ENCODE measurements at places on chromosomes 1 and 21.

DNA sequence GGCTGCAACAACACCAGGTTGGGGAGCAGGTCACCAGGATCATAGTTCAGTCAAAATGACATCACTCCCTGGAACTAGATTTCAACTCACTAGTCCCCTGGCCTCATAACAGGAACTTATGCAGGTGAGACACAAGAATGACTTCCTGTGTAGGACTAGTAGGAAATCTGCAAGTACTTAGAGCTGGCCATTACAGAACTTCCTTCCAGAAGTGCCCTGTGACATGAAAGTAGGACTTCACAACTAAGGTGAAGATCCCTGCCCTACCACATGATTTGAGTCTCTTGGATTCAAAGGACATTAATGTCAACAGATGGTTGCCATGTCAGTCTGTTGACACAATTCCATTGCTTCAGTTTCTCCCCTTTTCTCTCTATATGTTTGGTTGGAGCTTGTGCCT, 223.1 kb downstream of the RPS6KC1 start:
- DNase-seq, result no peak

DNA sequence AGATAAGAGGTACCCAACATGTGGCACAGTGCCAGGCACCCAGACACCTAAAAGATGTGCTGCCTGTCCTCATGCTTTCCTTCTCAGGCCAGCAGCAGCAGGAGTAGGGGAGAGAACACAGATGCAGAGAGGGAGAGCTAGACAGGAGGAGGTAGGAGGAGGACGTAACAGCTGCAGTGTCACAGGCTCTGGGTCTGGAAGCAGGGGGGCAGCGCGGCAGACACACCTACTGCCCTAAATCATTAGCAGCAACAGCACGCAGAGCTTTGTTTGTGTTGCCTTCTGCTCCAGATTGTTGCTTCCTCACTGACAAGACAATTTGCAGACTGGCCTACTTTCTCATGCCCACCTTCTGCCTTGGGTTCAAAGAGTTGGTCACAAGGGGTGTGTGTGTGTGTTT, 196.7 kb upstream of the DAB1 start:
- no peak for DNase-seq

DNA sequence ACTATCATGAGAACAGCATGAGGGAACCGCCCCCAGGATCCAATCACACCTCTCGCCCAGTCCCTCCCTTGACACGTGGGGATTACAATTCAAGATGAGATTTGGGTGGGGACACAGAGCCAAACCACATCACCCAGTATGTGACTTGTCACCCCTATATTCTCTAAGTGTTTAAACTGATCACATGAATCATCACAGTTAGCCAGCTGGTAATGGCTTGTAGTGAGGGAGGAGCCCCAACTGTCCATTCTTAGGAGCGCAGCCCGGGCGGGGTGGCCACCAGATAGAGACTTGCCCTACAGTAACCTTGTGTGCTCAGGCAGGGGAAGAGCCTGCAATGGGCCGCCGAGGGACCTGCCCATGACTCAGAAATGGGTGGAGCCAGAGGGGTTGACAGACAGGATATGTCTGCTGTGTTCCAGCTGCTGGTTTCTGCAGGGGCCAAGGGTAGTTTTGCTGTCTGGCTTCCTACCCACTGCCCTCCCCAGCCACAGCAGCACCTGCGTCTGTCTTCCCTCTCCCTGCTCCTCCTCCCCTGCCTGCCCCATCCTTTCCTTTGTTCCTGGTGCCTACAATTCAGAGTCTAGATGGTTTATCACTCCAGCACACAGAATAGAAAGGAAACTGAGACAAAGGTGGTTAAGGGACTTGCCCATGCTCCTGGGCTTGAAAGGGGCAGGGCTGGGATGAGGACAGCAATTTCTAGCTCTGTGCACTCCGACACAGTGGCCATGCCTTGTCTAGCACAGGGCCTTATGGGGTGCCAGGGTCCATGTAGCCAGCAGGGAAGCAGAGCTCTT, 9.2 kb downstream of the ABCG1 start:
- peak; percentile 56 for DNase-seq

- DNase-seq, result peak; percentile 93
Measured at GRCh38 chr21:38688068-38688467, 117.7 kb upstream of the ETS2 start.

DNA sequence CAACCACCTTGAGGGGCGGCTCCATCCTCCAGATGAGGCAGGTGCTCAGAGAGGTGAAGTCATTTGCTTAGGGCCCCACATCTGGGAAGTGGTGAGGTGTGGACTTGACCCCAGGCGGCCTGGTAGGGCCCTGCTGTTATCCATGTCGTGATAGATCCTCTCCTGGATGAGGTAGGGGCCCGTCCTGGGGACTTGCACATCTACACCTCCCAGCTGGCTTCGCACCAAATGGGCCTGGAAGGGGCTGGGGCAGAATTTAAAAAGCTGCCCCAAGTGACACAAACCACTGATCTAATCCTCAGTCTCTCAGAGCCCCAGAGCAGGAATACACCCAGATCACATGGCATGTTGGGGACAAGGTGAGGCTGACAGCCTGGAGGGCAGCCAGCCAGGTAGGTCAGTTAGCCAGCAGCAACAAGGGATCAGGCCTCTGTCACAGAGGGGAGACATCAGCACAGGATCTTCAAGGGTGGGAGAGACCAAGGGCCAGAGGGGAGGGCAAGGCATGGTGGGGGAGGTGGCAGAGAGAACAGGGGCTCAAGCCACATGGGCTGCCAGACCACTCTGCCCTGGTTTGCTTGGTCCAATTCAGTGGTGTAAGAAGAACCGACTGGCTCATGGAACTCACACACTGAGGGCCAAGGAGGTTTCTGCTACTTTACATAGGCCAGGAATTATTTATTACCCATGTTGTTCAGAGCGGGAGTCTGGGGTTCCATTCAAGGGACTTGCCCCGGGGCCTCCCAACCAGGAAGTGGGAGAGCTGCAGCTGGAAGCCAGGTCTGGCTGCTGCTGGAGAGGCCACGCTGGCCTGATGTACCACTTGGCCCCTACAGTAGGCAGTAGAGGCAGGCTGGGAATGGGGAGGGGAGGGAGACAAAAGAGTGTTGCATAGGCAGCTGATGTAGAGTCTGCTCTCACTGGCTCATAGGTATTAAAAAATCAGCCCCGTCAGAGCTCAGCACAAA, 12.1 kb downstream of the LRP8 start:
- no peak for DNase-seq

GRCh38 chr1:203592730-203593129, 33.9 kb upstream of the ATP2B4 start:
- no peak for DNase-seq

GRCh38 chr1:179217943-179218507, 11.5 kb downstream of the ABL2 start:
- DNase-seq, result no peak

- DNase-seq, result no peak
Measured at GRCh38 chr1:40622936-40623629, 42.4 kb downstream of the RIMS3 start.

DNA sequence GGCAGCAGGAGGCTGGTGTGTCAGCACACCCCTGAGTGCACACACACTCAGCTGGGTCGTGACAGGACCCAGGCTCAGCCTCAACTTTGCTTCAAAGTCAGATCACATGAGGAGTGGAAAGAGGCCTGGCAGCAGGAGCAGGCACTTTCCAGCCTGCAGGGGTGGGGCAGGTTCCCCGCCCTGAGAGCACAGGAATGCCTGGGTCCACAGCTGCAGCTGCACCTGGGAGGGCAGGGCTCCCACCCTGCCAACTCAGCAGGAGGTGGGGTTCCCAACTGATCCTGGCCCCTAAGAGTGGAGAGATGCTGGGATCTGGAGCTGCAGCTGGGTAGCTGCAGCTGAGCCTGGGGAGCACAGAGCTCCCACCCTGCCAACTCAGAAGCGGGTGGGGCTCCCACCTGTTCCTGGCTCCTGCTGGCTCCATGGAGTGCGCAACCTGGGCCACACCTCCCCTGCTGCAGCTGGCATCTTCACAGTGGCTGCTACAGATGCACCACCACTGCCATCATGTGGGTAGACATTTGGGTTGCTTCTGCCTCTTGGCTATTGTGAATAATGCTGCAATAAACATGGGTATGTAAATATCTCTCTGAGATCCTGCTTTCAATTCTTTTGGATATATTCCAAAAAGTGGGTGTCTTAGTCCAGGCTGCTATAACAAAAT, 415.4 kb downstream of the TTLL7 start:
- DNase-seq, result peak; percentile 10

GRCh38 chr1:6093611-6094010, 47.9 kb downstream of the KCNAB2 start:
- DNase-seq, result no peak

DNA sequence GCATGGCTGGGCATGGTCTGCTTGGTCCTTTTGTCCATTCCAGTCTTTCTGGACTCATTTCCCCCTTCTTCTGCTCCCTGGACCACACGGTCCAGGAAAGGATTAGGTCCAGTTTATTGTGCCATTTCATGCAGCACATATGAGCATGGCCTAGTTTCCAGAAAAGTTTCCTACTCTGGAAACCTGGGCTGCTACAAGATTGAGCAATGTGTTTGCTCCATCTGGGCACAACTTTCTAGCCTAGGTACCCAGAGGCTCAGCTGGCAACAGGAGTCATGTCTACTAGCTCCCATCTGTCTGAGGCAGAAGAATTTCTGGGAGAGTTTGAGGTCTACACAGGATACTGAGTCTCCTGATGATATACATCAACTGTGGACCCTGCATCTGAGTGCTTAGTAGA, 14.8 kb downstream of the FMOD start:
- DNase-seq, result no peak

DNA sequence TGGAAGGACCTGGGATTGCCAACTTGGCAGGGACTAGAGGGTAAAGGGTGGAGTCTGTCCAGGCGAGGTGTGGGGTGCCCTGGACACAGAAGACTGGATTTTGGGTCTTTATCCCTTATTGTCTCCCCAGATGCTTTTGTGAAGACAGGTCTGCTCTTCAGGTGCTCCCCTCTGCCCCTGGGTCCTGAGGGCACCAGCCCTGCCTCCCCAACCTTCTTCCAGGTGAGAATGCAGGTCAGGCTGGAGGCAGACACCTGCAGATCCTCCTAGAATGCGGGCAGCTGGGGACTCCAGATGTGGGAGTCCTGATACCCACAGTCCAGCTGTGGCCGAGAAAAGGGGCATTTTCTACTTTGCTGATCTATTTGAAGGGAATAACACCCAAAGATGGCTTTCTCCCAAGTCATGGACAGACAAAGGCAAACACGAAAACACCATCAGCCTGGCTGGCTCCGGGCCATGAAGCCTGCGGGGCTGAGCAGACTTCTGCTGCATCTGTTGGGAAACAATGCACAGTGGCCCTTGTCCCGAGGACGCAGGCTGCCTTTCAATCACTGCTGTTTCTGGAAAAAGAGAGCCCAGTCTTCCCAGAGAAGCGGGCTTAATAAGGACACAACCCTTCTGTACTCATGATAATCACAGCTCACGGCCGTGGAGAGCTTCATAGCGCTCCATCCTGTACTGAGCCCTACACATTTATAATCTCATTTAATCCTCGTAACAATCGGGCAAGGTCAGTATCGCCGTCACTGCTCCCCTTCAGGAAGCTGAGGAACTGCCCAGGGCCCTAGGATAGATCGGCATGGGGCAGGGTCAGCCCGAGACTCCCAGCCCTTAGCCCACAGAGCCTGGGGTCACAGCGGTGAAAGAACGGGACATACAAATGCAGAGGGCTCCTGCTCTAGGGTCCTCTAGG, 62.0 kb upstream of the ABCG1 start:
- peak; percentile 81 for DNase-seq

- DNase-seq, result no peak
Measured at GRCh38 chr1:42949312-42950115, 9.2 kb downstream of the SLC2A1 start.

DNA sequence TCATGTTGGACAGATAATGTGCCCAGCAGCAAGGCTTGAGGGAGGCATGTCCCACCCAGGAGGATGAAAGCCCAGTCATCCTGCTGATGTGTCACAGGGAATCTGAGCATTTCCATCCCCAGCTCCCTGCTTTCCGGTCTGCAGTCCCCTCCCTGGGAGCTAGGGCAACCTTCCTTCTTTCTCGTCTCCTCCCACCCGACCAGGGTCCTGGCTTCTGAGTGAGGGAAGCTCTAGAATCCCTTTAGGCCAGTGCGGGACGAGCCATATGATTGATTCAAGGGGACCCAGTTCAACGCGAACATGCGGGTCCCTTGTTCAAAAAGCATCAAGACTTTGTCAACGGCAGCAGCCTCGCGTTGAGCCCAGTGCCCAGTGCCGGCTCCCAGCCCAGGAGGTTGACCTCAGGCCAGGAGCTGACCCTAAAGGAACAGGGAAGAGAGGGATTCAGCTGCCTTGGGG, 96.7 kb upstream of the TMPRSS2 start:
- no peak for DNase-seq

GRCh38 chr1:161242313-161242712, 4.3 kb upstream of the NR1I3 start:
- DNase-seq, result no peak

DNA sequence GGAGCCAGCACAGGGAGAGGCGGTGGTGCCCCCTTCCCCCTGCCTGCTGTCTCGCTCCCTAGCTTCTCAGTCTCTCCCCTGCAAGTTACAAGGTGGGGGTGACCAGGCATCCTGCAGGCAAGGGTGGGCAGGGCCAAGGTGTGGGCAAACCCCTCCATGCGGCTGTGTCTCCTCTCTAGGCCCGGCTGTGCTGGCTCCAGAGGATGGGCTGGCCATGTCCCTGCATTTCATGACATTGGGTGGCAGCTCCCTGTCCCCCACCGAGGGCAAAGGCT, 14.6 kb downstream of the NTRK1 start:
- no peak for DNase-seq

GRCh38 chr1:25356441-25356840, 18.3 kb downstream of the TMEM50A start:
- no peak for DNase-seq

DNA sequence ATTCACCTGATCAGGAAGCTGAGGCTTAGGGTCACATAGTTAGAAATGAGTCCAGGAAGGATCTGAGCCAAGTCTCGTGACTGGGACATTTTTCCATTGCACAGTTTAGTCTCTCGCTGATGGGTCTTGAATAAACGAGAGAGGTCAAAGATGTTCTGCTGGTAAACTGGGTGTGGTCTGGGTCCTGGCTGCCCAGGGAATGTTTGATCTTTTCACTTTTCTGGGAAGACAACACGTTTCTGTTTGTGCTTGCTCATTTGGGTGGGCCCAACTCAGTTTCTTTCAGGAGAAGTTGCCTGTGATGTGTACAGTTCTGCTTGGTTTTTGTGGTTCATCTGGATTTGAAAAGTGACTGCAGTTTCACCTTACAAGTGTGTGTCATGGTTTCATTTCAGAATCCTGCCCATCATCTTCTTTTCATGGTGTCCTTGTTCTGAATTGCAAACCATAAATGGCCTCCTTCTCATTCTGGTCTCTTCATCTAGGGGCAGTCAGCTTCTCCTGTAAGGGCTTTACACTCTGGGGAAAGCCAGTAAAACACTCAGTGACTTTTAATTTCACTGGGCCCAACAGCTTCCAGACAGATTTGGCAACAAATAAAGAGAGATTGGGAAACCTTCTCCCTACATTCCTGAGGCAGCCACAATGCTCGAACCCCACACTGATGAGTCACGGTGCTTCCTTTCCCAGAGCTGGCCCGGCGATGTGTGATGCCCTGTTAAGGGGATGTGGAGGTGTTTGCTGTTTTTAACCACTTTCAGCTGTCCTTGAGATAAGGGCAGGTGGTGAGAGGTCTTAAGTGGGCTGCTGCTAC, 7.2 kb upstream of the TACSTD2 start:
- DNase-seq, result no peak

- no peak for DNase-seq
Measured at GRCh38 chr1:147812799-147813198, 52.4 kb upstream of the GJA5 start.
